Stimulated activated CD8-positive, alpha-beta memory T cell treated with anti-CD3 and anti-CD28 coated beads, Interleukin-15, amount 100 ng/mL, for 4 hours (primary cell): ENCODE measurements at places on chromosomes 2 and 18.
A peak's percentile ranks its signal among the peaks of the same experiment; 100 is the strongest.

GRCh38 chr2:239235311-239235710, 165.5 kb downstream of the HDAC4 start:
- DNase-seq: no peak

- no peak for DNase-seq
These were observed 17.3 kb upstream of the GATA6 start for GRCh38 chr18:22152093-22152492.

DNA sequence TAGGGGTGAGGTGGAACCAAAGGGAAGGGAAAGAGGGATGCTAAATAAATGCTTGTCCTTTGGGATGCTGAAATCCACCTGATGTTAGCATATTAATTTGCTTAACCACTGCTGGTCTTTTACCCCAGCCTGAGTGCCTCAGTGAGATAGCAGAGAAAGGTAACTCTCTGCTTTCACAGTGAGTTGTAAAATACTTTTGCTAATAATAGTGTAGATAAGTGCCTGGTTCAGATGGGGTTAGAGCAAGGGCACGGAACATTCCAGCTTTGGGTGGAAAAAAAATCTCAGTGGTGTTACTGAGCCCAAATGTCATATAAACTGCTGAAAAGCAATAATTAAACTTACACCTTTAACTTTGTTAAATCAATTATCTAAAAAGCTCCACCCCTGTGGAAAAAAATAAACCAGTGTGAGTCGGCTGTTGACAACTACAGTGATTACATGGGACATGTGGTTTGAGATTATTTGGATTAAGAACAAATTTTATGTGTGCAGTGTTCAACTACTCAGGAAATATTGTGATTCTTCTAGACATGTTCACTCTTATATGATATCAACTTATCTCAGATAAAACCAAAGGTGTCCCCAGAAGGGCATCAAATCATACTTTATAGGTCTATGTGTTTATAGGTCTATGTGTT, 21.1 kb upstream of the RND3 start:
- DNase-seq: no peak

DNA sequence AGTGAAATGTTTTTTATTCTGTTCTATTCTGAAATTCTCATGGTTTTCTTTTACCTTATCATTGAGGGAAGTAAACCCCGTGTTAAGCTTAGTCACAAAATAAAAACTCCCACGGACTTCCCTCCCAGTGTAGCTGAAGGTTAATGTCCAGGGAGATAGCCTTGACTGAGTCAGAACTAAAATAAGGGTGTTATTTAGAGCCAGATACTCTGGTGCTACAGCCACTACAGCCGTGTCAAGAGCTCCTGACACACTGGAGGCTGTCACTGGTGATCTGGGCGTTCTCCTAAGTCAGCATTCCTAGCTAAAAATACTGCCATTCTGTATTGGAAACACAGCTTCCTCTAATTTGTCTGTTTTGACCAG, 82.0 kb upstream of the RANBP2 start:
- DNase-seq: no peak

DNA sequence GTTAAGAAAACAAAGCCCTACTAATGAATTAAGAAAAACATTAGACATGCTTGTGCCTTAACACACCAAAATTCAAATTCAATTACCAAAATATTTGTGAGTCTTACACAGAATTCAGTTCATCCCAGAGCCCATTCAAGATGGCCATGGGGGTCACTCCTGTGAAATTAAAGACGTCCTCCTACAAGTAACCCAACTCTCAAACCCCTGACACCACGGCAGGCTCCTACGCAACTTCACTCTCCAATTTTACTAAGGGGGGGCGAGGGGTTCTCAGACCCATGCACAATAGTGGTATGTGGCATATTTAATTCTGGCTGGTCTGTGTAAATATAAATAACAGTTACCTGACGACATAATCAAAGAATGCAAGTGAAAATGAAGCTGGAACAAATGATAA, 5.0 kb downstream of the ZNF516 start:
- no peak for DNase-seq

GRCh38 chr18:34562252-34562870, 147.7 kb upstream of the DTNA start:
- DNase-seq: no peak

DNA sequence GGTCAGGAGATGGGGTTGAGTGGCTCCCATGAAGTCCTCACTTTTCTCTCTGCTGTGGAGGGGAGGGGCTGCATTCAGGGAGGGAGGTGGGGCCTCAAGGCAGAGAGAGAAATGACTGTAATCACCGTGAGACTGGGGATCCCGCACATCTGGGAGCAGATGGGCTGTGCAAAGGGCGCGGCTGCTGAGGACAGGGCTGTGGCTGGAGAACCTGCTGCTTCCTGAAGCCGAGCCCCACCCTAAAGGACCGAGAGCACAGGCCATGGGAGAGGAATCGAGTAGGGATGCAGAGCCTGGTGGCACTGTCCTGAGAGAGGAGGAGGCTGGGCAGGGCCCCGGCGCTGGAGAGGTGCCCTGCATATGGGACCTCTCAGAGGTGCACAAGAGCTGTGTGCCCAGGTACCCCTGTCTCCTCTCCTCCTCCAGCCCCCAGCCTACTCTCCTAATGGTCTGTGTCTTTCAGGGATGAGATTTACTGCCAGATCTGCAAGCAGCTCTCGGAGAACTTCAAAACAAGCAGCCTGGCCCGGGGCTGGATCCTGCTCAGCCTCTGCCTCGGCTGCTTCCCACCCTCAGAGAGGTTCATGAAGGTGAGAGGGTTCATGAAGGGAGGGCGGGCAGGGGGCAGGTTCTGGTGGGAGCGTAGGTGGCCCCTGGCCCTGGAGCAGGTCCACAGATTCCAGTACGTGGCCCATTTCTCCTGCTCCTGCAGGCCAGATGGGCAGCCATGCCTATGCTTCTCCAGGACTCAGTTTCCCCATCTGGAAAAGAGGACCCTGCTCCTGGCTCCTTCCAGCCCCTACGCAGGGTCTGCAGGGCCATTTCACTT, 25.9 kb upstream of the GPR17 start:
- DNase-seq: no peak

GRCh38 chr2:141554810-141555209, 576.0 kb downstream of the LRP1B start:
- DNase-seq: no peak

- DNase-seq: no peak
These were observed 138.5 kb upstream of the LGALSL start for GRCh38 chr2:64315291-64315960.

DNA sequence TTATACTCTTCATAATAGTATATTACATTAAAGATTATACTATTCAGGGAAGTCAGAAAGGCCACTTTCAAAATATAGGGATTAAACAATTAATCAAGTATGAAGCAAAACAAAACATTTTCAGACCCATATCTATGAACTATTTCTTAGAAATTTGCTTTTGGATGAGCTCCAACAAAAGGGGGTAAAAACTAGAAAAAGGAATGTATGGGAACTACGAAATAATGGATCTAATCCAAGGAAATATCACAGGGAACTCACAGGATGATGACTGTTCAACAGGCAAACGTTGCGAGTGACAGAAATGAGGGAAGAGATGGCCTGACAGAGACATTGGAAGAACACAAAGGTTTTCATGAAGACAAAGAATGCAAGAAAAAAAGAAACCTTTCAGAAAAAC, 27.9 kb downstream of the G6PC2 start:
- DNase-seq: no peak

DNA sequence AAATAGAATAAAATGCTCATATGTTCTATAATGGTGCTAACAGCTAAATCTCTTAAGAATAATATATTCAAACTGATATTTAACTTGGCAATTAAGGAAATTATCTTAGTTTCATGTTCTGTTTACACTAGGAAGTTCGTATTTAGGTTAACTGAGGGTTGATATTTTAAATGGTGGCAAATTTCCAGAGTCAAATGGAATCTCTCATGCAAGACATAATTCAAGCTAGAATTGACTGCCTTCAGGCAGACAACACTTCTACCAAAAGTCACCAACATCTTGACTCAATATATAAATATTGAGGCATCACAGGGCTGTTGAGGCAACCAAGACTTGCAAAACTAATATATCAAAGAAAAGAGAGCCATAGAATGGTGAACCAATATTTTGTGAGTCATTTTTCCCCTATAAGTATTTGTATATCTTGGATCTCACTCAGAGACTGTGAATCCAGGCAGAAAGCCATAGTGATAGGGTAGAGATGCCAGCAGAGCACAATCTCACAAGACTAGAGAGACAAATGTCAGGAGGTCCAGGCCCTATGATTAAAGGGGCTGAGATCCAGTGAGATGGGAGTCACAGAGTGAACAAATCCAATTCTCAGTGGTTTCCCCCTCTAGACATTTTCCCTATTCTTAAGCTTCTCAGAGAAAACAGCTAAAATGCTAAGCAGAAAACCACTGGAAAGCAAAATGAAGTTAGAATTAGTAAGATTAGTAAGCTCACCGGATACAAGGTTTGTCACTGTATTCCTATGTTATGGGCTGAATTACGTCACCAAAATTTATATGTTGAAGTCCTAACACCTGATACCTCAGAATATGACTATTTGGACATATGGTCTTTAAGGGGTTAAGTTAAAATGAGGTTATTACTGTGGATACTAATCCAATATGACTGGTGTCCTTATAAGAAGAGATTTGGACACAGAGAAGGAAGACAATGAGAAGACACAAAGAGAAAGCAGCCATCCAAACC, 358.2 kb upstream of the UBE2E3 start:
- no peak for DNase-seq

GRCh38 chr2:195490319-195490718, 166.7 kb upstream of the SLC39A10 start:
- no peak for DNase-seq

DNA sequence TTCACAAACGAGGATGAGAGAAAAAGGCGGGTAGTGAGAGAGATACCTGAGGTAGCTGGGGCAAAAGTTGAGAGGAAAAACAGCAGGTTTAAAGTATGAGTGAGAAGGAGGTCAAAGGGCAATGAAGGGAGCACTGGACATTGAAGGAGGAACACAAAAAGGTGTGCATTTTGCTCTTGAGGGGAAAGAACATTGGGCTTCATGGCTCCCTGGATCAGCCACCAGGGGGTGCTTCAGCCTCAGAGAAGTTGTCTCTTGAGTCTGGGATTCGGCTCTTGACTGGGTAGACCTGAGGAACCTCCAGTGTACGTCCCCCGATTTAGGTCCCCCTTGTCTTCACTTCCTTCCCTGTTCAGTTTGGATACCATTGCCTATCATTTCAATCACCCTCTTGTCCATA, 128.5 kb downstream of the RAPGEF4 start:
- no peak for DNase-seq

GRCh38 chr18:35110554-35111485, 69.6 kb downstream of the MAPRE2 start:
- DNase-seq: no peak

GRCh38 chr2:101473911-101474701, 806 bp downstream of the RFX8 start:
- DNase-seq: peak; percentile 7

- no peak for DNase-seq
These were observed 60.1 kb downstream of the KCNF1 start for GRCh38 chr2:10971888-10972260.

DNA sequence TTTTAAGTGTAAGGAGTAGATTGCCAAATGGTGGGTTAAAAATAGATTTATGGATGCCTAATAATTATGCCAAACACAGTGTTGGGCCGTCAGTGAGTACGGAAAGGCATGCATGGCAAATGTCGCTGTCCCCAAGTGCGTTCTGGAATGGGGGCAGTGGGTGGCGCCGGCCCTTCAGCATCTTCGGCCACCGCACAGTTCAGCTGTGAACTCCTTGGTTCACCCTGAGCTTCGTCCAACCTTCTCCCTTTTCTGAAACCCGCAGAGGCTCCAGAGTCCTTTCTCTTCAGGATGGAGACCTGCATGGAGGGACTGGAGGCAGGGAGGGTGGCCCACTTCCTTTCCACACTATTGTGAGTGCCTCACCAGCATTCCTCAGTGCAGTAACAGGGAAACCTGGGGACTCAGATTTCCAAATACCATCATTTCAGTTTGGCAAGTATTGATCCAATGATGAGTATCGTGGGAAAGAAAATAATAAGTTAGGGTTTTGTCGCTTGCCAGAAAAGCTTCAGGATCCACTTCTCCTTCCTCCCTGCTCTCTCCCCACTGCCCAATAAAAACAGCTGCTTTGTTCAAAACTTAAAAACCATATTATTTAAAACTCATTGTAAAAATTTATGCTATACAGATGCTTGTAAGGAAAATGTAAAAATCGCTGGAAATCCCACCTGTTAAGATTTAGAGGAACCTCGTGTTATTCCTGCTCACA, 74.6 kb upstream of the TXNDC2 start:
- DNase-seq: no peak

DNA sequence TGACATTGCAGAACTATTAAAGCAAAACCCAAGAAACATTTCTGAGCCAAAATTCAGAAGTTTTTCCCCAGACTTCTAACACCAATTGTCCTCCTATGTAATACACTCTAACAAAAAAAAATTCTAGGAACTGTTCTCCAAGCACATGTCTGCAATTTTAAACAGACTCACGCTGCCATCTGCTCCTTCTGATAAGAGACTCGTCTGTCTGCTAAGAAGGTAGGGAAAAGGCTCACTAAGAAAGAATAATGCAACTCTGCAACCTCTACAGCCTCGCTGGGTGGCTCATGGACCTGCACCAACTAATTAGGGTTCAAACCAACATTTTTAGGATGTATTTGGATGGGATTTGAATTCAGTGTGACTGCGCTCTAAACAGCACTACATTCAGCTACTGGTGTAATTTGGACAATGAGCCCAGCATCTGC, 366.5 kb downstream of the DSC3 start:
- DNase-seq: no peak

DNA sequence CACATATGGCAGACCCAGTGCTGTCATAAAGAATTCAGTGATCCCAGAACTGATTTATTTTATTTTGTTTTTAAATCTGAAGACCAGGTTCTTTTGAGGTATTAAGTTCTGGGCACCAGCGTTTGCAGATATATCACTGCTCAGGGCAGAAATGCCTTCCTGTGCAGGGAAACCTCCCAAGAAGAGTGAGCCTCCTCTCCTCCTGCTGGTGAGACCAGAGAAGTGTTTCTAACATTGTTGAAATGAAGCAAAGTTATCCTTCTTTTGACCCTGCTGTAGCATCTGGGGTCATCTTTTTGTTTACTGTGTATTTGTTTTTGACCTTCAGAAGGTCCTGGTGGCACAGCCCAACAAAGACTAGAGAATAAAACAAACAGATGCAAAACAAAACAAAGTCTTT, 94.0 kb downstream of the AQP4 start:
- no peak for DNase-seq

DNA sequence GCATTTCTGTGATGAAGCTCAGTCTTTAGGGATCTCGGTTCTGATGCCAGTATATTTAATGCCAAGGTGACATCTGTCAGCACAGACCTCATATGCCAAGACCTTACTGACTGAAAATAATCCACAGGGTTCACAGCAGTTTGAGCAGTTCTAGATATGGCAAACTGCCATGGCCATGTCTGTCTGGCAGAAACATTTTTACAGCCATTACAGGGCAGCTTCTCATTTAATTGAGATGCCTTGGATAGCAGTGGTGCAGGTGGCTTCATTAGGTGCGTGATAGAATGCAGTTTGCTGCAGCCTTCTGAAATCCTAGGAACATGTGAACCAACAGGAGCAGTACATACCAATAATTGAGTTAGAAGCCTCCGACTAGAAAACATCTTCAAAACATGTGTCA, 510.6 kb downstream of the XIRP2 start:
- DNase-seq: no peak
